WTC11 (cell line): ENCODE measurements at places on chromosomes 12 and 14. TPM values are rescaled to one million over a fixed set of nuclear protein-coding genes. Genes with fewer than 3 reads are reported as not detected.

SLCO1A2 gene
- total RNA-seq, result 9.9 to 13.9 TPM (median 11.5 TPM) in 3 replicates

DNA sequence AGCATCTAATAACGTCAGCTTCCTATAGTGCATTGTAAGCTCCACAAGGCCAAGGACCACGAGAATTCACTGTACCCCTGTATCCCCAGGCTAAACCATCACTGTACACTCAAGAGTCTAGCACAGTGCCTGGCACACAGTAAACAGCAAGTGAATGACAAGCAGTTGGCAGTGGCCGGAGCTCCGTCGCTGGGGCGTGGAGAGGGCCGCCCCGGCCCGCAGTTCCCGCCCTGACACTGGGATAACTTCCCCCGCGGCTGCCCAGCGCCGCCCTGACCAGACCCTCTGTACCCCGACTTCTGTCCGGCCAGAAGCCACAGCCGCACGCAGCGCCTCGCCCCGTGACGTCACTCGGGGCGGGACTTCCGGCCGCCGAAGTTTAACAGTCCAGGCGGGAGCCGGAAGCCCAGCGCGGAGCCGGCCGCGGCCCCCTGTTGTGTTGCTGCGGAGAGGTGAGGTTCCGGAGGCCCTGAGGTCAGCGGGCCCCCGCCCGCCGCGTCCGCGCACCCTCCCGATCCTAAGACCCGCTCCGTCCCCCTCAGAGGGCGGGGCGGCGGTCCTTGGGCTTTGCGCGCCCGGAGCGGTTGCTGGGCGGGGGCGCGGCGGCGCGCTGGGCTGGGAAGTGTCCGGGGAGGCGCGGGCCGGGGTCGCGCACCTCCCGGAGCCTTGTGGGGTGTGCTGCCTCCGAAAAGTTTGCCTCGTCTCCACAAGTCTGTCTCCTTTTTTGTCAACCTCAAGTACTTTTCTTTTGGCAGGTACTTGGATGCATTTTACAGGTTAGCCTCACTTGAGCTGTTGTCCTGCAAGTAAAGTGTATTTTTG is at the start of gene NEDD1:
Gene NEDD1, plus strand, starts transcription at position 409 of the 822 bp plus-strand sequence. CDS start 2,503 bp downstream, outside the sequence.
- H3K36me3 ChIP-seq, result no peaks in the 10 kb centered on the region; the same call in 1 of the 2 replicates
- peak within 1 kb of the TSS; percentile 98 for H3K27ac ChIP-seq
- DNase-seq, result peak; percentile 93
- H3K4me3 ChIP-seq, result peak within 1 kb of the TSS; percentile 94

SLC7A8 gene
- 200 to 207 TPM (median 201 TPM) in 3 replicates for total RNA-seq

DNA sequence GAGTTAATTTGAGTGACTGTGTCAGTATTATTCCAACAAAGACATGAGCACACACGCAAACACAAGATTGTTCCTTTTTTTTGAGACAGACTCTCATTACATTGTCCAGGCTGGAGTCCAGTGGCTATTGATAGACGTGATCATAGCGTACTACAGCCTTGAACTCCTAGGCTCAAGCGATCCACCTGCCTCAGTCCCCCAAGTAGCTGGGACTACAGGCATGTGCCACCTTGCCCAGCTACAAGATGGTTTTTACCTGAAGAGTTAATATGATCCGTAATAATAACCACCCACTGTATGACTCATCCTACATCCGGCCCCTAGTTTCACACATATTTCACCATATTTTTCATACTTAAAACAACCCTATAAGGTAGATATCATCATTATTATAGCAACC is 26.8 kb downstream of the BCAT1 start:
- DNase-seq, result no peak
- peaks cover 19% of the 10 kb centered on the region for H3K36me3 ChIP-seq
- H3K27ac ChIP-seq, result peak overlapping the region; percentile 22
- peaks cover 57% of the 10 kb centered on the region for H3K4me1 ChIP-seq
- no peak overlapping the region for H3K4me3 ChIP-seq
- no peaks in the 10 kb centered on the region for H3K27me3 ChIP-seq

TCL1A gene
- total RNA-seq, result 1.1 to 2.9 TPM (median 2.8 TPM) in 3 replicates

DNA sequence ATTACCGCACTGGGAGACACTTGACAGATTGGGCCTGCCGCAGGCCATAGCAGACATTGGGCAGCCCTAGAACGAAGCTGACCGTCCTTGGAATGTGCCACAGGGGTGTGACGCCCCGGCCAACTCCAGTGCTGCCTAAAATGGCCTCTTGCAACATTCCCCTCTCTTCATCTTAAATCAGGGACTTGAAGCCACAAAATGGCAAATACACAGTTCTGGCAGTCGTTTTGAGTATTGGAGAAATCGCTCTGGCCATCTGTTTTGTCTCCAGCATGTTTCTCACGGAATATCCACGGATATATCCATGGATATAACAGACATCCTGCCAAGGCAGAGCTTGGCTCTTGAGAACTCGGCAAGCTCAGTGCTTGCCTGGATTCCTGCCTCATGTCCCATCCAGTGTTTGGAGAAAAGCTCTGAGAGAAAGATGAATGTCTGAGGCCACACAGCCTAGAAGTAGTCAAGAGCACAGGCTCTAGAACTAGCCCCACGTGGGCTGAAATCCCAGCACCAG is 158.4 kb downstream of the CHST11 start:
- H3K27ac ChIP-seq, result peak overlapping the region; percentile 16; the same call in 1 of the 2 replicates
- no peak for DNase-seq
- no peak overlapping the region for H3K4me3 ChIP-seq
- no peaks in the 10 kb centered on the region for H3K36me3 ChIP-seq
- H3K4me1 ChIP-seq, result peaks cover 12% of the 10 kb centered on the region

BCL11B gene
- total RNA-seq, result 6.7 to 9.1 TPM (median 7.2 TPM) in 3 replicates

DNA sequence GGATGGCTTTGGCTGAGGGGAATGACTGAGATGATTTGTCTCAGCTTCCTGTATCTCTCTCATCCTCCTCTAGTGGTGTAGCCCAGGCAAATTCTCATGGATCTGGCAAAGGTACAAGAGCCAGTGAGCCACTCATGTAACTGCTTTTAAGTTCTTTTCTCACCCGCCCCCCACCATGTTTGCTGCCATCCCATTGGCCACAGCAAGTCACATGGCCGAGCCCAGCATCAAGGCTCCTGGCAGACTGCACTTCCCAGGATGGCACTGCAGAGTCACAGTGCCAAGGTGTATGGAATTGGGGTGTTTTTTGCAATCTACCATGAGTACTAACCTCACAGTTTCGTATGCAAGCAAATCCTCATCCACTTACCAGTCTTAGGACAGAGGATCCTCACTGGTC is 50.9 kb downstream of the CHST11 start:
- peaks cover 6% of the 10 kb centered on the region for H3K36me3 ChIP-seq
- H3K4me1 ChIP-seq, result peaks cover 73% of the 10 kb centered on the region

GRCh38 chr12:75699728-75700496 is 188.5 kb upstream of the KRR1 start:
- H3K27me3 ChIP-seq, result no peaks in the 10 kb centered on the region
- no peak overlapping the region for H3K4me3 ChIP-seq
- H3K27ac ChIP-seq, result peak overlapping the region; percentile 90
- H3K36me3 ChIP-seq, result no peaks in the 10 kb centered on the region
- H3K4me1 ChIP-seq, result peaks cover 49% of the 10 kb centered on the region
- no peak for DNase-seq

- H3K36me3 ChIP-seq, result no peaks in the 10 kb centered on the region
- no peaks in the 10 kb centered on the region for H3K27me3 ChIP-seq
- no peak for DNase-seq
- no peak overlapping the region for H3K4me3 ChIP-seq
- no peak overlapping the region for H3K27ac ChIP-seq
Observed at GRCh38 chr14:80607430-80608190, 333.9 kb downstream of the CEP128 start.

DNA sequence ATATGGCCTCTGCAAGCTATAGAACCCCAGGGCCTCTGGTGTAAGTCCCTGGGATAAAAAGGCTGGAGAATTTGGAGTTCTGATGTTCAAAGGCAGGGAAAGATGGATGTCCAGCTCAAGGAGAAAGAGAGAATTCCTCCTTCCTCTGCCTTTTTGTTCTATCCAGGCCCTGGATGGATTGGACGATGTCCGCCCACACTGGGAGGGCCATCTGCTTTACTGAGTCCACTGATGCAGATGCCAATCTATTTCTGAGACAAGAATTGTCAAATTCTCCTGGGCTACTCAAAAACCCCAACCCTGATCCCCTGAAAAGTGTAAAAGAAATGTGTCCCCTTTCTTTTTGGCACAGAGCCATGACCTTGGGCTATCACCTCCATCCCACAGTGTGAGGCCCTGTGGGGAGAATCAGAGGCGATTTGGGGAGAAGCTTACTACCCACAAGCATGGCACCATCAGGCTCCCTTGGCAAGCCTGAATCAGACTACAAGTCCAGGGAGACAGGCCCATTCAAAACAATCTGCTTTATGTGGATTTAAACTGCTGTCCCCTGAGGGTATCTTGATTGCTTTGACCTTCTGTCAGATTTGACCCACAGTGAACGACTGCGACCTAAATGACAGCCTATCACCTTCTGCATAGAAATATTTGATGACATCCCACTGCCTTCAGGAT is 334.0 kb downstream of the NUAK1 start:
- H3K36me3 ChIP-seq, result peaks cover 2% of the 10 kb centered on the region
- no peaks in the 10 kb centered on the region; the same call in 1 of the 2 replicates for H3K27me3 ChIP-seq
- H3K4me3 ChIP-seq, result no peak overlapping the region

NUAK1 gene
- 10.3 to 15.9 TPM (median 12.3 TPM) in 3 replicates for total RNA-seq

DNA sequence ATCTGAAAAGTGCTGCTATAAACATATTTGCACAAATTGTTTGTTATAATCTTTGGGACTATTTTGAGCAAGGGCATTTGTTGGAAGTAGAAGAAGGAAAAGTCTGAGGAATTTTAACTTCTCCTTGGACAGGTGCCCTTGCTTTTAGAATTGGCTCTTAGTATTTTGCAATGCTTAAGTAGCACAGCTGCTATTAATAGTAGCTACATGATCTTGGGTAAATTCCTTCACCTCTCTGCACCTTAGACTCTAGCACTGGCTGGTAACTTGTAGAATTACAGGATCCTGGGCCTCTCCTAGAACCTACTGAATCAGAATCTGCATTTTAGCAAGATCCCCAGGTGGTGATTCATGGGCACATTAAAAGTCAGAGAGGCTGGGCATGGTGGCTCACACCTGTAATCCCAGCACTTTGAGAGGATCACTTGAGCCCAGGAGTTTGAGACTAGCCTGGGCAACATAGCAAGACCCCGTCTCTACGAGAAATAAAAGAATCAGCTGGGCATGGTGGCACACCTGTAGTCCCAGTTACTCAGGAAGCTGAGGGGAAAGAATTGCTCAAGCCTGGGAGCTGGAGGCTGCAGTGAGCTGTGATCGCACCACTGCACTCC is 10.8 kb upstream of the TMEM120B start:
- H3K27ac ChIP-seq, result no peak overlapping the region
- H3K4me3 ChIP-seq, result no peak overlapping the region
- DNase-seq, result no peak
- no peaks in the 10 kb centered on the region for H3K36me3 ChIP-seq
- no peaks in the 10 kb centered on the region for H3K4me1 ChIP-seq

- H3K4me1 ChIP-seq, result peaks cover 15% of the 10 kb centered on the region
- H3K36me3 ChIP-seq, result no peaks in the 10 kb centered on the region
- H3K4me3 ChIP-seq, result no peak overlapping the region
Observed at GRCh38 chr14:98059106-98059505, 1212.9 kb downstream of the BCL11B start.

ACOT6 gene
- total RNA-seq, result 0.13 to 0.37 TPM in 2 of 3 replicates, not detected in the other

CLBA1 gene
- 2.6 to 3.8 TPM (median 2.8 TPM) in 3 replicates for total RNA-seq

DNA sequence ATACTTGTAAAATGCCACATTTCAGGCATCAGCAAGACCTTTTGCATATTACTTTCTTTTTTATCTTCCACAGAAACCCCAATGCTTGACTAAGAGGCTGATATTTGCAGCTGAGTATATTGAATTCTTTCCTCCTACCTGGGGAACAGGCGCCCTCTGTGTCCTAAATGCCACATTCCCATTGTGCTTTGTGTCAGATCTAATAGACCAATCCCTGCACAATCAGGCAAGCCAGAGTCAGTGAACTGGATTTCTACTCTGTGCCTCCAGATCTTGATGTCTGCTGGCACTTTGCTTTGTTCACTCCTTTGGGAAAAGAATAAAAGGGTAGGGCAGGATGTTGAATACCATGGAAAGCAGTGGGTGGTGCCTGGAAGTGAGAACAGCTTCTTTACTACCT is 22.4 kb upstream of the TAS2R42 start:
- no peak overlapping the region for H3K4me3 ChIP-seq
- no peak overlapping the region for H3K27ac ChIP-seq
- H3K36me3 ChIP-seq, result peaks cover 5% of the 10 kb centered on the region
- H3K27me3 ChIP-seq, result no peaks in the 10 kb centered on the region; the same call in 1 of the 2 replicates
- DNase-seq, result peak; percentile 19
- H3K4me1 ChIP-seq, result peaks cover 5% of the 10 kb centered on the region

DNA sequence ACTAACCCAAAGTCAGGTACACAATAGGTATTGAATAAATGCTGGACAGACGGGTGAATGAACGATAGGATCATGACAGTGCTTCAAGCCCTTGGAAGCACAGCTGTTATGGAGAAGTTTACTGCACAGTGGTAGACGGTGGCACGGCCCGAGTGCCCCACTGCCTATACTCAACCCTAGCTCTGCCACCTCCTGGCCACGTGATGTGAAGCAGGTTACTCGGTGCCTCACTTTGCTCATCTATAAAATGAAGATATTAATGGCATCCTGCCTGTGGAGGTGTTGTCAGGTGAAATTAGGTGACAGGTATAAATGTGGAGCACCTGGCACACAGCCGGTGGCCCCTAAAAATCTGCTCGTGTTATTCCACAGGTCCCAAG is 5.8 kb downstream of the ASB2 start:
- H3K27me3 ChIP-seq, result no peaks in the 10 kb centered on the region
- H3K36me3 ChIP-seq, result no peaks in the 10 kb centered on the region
- DNase-seq, result no peak
- no peak overlapping the region for H3K27ac ChIP-seq
- H3K4me1 ChIP-seq, result peaks cover 2% of the 10 kb centered on the region
- H3K4me3 ChIP-seq, result no peak overlapping the region

DNA sequence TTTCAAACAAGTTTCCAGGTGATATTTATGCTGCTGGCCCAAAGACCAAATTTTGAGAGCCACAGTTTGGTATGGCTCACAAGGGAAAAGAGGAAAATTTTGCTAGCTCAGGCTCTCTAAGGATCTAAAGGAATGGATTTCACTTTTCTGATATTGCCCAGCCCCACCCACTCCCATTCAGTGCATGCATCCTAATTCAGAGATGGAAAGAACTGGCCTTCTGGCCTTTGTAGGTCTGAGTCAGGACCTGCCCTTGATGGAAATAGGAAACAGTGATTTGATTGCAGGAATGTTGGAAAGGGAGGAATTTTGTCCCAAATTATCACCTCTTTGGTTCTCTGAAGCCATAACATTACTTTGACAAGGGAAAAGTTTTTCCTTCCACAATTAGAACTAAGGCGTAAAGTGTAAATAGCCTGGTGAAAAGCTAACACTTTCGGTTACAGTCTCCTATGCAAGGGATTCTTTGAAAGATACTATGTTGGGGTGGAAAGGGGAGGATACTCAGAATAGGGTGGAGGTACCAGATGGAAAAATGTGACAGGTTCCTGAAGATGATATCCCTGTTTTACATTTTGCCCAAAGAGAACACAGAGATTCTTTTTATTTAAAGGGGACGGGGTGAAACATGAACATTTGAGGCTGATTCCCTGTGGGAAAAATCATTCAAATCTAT is 11.1 kb downstream of the ZNF641 start:
- no peak for DNase-seq
- H3K27me3 ChIP-seq, result no peaks in the 10 kb centered on the region
- H3K27ac ChIP-seq, result no peak overlapping the region
- H3K4me3 ChIP-seq, result no peak overlapping the region
- peaks cover 6% of the 10 kb centered on the region; the same call in 1 of the 2 replicates for H3K4me1 ChIP-seq
